ENCODE measurements at places on chromosomes 11 and 22.

GRCh38 chr11:64598797-64599697 lies 8.0 kb downstream of the SLC22A12 start:
- DNase-seq = no peak

- DNase-seq = no peak
These were observed 177.3 kb downstream of the KIRREL3 start for GRCh38 chr11:126823274-126823673.

GRCh38 chr11:120608760-120609211 lies 97.2 kb downstream of the GRIK4 start:
- DNase-seq = no peak

GRCh38 chr11:455566-456147 lies 5.6 kb downstream of the PTDSS2 start:
- DNase-seq = no peak

DNA sequence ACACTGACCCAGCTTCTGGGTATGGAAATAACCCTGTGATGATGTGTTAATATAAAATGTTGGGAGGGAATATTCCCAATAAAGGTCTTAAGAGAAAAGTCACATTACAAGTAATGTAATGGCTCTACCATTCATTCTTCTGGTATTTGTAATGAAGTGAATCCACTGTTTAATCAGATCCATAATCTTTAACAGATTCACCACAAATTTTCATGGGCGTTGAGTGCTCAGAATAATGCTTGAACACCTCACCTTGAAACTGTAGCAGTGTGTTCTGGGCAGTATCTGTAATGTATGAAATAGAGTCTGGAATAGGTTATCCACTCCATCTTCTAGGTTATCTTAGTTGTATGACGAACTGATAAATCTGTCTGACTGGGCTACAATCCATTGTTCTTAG lies 26.6 kb upstream of the CRTAM start:
- DNase-seq = no peak

DNA sequence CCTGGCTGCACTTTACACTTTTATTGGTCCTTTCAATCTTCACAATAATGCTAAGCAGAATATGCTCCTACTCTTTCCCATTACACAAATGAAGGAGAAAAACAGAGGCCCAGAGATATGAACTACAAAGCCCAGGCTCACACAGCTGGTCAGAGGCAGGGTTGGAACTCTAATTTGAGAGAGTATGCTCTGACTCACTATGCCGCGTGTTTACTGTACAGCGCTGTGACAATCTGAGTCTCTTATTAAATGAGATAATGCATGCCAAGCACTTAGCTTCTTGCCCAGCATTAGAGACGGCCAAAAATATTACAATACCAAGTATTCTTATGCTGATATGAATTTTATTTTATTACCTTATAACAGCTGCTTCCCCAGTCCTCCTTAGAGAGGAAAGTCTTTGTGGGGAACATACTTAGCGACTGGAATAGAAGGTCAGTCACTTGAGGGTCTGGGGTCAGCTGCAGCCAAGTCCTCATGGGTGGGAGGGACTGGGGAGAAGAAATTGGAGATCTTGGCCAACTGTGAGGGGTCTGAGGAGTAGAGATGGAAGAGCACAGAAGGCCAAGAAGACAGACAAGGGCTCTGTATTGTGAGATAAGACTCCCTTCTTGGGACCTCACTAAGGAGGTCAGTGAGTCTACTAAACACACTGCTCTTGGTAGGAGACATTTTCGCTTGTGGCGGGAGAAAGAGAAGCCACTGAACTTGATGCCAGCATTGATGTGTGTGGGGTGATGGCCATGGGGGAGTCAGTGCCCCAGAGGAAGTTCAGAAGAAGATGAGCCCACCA lies 150.8 kb upstream of the TIMP3 start:
- no peak for DNase-seq

- no peak for DNase-seq
These were observed 52.2 kb downstream of the NFAM1 start for GRCh38 chr22:42379966-42380537.

- no peak for DNase-seq
These were observed 17.7 kb downstream of the CBL start for GRCh38 chr11:119223856-119224255.

DNA sequence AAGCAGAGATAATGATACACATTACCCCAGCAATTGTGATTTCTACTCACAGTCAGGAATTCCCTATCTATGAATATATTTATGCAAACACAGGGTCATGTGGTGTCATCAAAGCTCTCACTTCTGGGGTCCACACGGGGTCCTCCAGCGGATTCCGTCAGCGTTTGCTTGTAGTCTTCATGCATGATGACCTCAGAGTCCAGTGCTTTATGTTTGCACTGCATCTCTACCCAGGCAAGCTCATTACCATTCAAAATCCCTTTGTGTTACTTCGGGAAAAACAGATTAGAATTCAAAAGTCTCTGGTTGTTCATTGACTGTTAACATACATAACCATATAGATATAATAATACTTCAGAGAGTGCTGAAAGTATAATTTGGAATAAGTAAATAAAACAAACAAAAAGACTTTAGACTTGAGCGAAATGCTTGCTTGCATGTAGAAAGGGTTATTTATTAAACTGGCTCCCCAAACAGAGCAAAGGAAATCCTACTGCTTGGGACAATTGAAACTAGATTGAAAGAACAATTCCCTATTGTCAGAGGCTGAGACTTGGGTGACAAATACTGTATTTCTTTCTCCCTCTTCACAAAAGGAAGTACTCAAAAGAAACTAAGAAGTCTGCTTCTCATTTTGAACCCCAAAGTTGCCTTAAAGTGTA lies 423.1 kb downstream of the ETS1 start:
- no peak for DNase-seq

DNA sequence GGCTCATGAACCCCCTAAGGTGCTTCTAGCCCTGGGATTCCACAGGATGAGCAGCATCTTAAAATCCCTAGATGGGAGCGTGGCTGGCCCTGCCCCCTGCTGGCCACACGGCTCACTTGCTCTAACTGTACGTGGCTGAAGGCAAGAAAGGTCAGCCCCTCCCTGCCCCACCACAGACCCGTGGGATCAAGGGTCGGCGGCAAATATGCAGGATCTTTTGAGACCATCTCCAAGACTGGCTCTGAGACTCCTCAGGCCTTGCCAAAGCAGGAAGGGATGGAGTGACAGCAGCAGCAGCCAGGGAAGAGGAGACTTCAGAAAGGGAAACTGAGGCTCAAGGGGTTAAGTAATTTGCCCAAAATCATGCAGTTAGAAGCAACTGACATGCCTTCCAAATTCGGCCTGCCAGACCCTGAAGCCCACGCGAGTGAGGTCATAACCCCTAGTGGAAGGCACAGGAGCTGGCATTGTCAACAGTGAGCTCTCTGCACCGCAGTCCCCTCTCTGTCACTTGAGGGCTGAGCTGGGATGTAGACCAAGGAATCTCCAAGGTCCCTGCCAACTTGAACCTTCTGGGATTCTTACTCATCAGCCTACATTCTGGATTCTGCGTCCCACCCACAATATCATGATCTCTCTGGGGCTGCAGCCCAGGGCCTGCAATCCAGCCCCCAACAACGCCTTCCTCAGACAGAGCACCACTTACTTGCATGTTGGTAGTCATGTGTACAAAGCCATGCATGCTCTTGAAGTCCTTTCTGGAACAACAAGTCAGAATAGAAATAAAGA lies 31.4 kb downstream of the CREB3L1 start:
- DNase-seq = peak; percentile 61
